ENCODE measurements at places on chromosomes 6 and 20.
A peak's percentile ranks its signal among the peaks of the same experiment; 100 is the strongest.

GRCh38 chr20:11852811-11853210 is 64.9 kb upstream of the BTBD3 start:
- no peak for DNase-seq

GRCh38 chr20:35629427-35630145 is 14.0 kb downstream of the SPAG4 start:
- peak; percentile 57 for DNase-seq

DNA sequence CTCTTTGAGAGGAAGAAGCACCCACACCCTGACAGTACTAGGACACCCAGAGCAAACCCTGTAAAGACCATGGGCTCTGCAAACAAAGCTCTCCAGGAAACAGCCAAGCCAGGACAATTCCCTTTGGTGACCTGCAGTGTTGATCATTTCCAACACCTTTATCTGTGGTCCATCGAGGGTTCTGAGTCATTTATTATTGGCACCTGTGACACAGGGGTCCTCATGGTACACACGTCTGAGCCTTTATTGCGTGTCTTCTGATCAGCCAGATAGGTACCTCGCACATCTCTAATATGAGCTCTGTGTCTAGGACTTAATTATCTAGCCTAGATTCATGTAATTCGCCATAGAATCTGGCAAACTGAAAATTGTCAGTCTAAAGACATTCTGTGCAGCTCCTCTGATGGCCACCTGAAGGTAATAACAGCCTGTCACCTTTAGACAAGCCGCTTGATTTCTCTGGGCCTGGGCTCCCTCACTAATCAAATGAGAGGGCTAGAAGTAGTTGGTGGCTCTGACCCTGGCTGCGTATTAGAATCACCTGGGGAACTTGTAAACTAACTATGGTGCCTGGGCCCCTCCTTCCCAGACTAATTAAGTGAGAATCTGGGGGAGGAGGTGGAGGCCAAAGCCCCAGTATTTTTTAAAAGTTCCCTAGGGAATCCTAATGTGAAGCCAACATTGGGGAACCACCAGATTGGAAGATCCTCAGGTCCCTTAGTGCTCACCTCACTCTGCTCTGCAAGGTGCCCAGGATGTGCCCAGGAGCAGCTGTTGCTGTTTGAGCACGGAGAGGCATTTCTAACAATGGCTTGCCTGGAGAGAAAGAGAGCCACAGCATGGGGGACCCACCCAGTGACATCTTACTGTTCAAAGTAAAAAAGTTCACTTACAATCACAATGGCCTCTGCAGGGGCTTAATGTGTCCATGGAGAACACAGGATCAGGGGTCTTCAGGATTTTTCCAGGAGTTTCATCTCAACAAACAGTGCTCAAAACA is 122.0 kb upstream of the ARID1B start:
- DNase-seq: no peak

DNA sequence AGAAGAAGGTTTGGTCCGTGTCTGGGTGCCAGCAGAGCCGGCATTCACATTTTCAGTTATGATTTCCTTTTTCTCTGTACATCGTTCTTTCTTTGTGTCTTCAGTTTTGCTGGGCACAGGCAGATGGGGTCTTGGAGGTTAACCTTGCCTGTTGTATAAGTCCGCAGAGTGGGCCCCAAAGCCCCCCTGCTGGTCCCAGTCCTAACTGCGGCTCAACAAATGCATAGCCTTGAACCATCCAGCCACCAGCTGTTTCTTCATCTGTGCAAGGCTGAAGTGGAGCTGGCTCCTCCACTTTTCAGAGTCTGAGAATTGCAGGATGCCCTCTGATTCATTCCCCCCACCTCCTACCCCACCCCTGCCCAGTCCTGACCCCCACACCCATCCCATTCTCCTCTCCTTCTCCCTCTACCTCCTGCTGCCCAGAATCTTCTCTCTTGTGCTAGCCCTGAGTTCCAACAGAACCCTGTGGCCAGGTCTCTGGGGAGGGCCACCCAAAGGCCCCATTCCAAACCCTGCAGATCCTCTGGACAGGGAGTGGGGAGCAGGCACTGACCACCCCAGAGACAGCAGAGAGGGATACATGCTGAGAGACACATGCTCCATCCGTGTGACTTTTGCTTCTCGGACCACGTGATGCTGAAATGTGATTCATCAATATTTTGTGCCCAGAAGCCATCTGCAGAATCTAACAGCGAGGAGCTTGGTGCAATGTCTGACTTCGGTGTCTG is 386.5 kb upstream of the SULF2 start:
- no peak for DNase-seq

DNA sequence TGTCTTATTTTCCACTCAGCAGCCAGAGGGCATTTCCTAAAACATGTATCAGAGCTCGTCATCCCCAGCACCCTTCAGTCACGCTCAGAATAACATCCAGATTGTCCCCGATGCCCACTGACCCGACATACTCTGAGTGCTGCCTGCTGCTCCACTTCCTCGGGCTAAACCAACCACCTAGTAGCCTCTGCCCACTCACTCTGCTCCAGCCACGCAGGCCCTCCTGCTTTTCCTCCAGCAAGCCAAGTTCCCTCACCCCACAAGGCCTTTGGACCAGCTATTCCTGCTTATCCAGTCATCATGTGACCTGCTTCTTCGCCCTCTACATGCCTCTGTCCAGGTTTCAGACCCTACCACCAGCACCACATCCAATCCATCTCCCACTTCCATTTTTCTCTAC is 454.2 kb downstream of the CD83 start:
- no peak for DNase-seq

- DNase-seq: no peak
Measured at GRCh38 chr6:11613858-11614257, 76.3 kb downstream of the TMEM170B start.

GRCh38 chr6:17740559-17741220 is 34.0 kb upstream of the NUP153 start:
- DNase-seq: no peak

GRCh38 chr6:92688342-92688741 is 731.0 kb downstream of the EPHA7 start:
- DNase-seq: no peak

GRCh38 chr20:22402550-22402949 is 181.8 kb downstream of the FOXA2 start:
- no peak for DNase-seq

DNA sequence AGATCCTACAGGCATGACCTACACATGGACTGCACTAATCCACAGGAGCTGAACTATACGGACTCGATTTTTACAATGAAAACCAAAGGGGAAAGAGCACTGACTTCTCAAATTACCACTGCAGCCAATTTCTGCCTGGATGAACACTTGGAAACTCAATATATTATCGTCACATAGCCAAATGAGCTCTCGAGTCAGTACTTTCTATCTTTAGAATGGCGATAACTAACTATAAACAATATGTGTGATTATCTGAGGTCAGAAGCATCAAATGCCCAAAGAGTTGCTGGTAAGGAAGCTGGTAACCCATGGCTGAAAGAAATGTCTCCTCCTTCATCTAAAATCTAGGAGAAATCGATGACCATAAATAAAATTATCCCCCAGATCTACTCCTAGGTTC is 86.7 kb downstream of the KIF16B start:
- no peak for DNase-seq

GRCh38 chr6:162442687-162443086 is 284.9 kb downstream of the PRKN start:
- peak; percentile 2 for DNase-seq

GRCh38 chr20:22020201-22020600 is 314.7 kb downstream of the PAX1 start:
- no peak for DNase-seq

DNA sequence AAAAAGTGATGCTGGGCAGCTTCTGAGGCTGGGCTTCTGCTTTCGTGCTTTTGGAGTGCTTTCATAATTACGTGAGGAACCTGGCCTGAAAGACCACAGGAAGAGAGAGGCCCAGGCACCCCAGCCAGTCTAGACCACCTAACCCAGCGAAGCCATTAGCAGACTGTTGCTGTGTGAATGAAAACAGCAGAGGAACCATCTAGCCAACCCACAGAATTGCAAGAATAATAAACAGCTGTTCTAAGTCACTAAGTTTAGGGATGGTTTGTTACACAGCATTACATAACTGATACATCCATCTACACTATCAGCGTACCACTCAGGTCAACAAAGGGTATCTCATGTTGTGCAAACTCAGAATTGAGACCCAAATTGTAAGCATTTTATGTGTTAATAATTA is 34.5 kb downstream of the FGD2 start:
- peak; percentile 29 for DNase-seq

GRCh38 chr20:11761497-11761896 is 156.2 kb upstream of the BTBD3 start:
- no peak for DNase-seq

GRCh38 chr20:44759595-44759994 is 13.9 kb downstream of the KCNK15 start:
- no peak for DNase-seq

Data from hematopoietic multipotent progenitor cell treated with erythropoietin and hydrocortisone succinate and interleukin-3 and kit ligand, for 6 days (in vitro differentiated cells).